ENCODE measurements at places on chromosomes 13 and 19. TPM values are rescaled to one million over a fixed set of nuclear protein-coding genes. Genes with fewer than 3 reads are reported as not detected.

DNA sequence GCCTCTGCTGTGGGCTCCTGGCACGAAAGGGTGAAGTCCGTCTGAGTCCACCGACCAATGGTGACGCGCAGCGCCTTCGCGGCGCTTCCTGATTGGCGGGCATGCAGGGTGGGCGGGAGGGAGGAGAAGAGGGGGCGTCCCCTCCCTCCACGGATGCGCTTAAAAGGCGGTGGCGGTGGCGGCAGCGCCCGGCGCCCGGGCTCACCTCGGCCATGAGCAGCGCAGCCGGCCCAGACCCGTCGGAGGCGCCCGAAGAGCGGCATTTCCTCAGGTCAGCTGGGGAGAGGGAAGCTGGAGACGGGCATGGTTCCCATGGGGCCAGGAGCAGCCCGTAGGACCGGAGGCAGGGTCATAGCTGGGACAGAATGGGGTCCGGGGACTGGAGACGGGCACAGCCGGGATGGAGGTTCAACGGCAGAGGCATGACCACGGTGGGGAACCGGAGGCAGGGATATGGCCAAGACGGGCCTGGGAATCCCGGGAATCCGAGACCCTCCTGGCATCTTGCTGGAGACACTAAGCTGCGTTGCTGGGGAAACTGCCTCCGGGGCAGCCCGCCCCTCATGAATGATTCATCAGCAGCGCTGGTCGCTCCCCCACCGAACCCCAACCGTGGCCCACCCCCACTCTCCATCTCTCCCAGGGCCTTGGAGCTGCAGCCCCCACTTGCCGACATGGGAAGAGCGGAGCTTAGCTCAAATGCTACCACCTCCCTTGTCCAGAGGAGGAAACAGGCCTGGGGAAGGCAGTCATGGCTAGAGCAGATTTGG lies at the start of gene YJEFN3:
TSS of gene YJEFN3 (plus strand) at position 191 of the 770 bp plus-strand sequence. CDS start at position 213, 22 bp downstream.
- no peak for DNase-seq

GRCh38 chr13:77537289-77537919 lies 1.9 kb downstream of the SCEL start:
- no peak for DNase-seq

GRCh38 chr19:43265664-43266025 lies 3.7 kb downstream of the PSG9 start:
- no peak for DNase-seq

DNA sequence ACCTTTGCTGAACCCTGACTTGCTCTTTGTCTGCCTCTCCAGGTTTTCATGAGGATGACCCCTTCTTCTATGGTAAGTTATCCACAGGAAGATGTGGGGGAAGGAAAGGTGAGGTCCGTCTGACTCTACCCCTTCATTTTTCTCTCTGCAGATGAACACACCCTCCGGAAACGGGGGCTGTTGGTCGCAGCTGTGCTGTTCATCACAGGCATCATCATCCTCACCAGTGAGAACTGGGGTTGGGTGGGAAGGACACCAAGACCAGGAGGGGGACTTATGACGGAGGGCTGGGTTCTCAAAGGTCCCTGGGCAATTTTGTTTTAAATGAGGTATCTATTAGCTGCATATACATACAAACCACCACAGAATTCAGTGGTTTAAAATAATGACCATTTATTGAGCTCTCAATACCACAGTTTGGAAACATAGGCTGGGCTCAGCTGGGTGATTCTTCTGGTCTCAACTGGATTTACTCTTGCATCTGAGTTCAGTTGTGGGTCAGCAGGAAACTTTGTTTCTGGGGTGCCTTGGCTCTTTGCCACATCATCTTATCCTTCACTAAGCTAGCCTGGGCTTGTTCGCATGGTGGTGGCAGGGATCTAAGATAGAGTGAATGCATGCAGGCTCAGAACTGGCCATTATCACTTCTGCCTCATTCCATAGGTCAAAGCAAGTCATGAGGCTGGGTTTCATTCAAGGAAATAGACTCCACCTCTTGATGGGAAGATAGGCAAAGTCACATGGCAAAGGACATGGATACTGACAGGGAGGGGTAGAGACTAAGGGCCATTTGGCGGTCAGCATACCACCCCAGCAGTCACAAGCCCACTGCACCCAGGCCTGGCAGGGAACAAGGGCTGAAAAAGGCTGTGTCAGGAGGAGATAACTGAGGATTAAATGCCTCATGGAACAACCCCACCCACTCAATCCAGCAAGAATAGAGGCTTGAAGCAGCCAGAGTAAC lies 11.8 kb downstream of the FXYD5 start:
- no peak for DNase-seq

The LILRB1 gene
- total RNA-seq, result 0.88 TPM

GRCh38 chr13:35964011-35964862 lies 166.9 kb downstream of the DCLK1 start:
- no peak for DNase-seq

DNA sequence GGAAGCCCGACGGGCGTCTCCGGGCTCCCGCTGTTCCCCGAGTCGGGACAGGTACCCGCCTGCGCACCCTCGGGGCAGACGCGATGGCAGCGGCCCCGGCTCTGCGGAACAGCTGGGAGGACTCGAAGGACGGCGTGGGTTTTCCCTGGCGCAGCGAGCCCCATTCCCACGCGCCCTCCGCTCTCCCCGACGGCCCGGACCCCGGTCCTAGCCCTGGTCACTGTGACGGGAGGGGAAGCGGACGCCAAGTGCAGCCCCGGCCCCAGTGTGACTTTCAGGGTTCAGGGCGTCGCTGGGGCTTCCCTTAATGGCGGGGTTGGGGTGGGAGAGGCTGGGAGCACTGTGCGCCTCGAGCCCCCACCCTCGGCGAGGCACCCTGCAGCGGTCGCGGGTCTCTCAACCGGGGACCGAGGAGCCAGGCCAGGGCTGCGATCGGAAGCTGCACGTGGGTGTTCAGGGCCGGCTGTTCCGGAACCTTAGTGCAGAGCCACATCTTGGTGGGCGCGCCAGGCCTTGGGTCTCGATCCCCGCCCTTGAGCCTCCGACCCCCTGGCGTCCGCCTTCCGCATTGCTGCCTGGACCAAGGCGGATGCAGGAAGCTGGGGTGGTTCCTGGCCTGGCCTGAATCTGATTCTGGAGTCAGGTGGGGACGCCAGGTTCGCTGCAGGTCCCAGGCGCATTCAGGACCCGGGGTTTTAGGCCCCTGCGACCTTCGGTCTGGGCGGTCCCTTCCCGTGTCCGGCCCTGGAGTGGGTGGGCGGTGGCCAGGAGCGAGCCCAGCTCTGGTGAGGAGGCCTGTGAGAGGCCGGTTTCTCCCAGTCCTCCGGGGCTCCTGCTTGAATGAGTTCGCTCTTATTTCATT lies 3.5 kb downstream of the LGALS7B start:
- peak; percentile 46 for DNase-seq

DNA sequence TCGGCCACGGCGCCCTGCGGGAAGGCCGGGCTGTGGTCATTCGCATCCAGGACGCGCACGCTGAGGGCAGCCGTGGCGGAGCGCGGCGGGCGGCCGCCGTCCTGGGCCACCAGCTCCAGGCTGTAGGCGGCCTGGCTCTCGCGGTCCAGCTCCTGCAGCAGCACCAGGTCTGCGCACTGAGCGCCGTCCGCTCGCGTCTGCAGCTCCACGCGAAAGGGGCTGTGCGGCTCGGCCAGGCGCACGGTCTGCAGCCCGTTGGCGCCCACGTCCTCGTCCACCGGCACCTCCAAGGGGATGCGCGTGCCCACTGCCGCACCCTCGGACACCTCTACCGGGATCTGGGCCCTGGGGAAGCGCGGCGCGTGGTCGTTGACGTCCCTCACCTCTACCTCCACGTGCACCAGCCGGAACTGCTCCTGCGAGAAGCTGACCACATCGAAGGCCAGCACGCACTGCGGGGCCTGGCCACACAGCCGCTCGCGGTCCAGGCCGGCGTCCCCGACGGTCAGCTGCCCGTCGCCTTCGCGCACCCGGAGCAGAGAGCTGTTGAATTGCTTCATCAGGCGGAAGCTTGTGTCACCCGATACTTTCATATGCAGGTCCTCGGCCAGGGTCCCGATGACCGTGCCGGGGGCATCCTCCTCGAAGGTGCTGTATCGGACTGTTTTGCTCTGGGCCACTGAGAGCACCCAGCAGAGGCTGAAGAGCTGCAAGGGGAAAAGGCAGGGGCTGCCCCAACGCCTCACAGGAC lies 583 bp downstream of the PCDH8 start:
- DNase-seq, result no peak

The ZNF571 gene
- 1.3 TPM for total RNA-seq

The SYT5 gene
- total RNA-seq, result 1.3 TPM

GRCh38 chr13:102273111-102273510 lies 128.7 kb downstream of the FGF14 start:
- DNase-seq, result no peak

GRCh38 chr19:54364775-54365257 lies at the start of gene LAIR1:
Gene LAIR1 (minus strand): TSS chr19:54364931. CDS start chr19:54364804, 127 bp downstream.
- DNase-seq, result no peak

DNA sequence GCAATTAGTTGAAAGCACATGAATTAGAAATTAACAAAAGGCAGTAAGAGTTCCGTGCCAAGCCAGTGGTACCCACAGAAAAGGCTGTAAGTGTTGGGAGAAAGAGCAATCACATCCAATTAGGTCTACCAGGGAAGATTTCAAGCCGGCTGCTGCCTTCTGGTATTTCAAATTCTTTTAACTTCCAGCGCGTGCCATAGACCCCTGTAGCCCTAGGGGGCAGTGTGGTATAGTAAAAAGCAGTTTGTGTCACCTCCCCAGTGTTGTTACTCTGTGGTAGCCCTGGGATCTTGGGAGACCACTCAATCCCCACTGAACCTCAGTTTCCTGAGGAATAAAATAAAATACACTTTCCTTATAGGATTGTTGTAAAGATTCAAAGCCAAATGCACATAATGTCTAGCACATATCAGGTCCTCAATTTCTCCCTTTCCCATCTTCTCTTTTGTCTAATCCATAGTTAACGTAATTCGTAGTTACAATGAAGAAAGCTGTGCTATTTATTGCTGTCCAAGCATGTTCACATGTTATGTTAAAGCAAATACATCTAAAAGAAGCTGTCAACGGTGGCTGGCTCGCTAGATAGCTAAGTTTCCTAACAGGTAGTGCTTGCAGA lies 230.2 kb downstream of the TDRD3 start:
- no peak for DNase-seq
